ENCODE measurements at places on chromosomes 11 and 22. TPM values are rescaled to one million over a fixed set of nuclear protein-coding genes. Genes with fewer than 3 reads are reported as not detected.

DNA sequence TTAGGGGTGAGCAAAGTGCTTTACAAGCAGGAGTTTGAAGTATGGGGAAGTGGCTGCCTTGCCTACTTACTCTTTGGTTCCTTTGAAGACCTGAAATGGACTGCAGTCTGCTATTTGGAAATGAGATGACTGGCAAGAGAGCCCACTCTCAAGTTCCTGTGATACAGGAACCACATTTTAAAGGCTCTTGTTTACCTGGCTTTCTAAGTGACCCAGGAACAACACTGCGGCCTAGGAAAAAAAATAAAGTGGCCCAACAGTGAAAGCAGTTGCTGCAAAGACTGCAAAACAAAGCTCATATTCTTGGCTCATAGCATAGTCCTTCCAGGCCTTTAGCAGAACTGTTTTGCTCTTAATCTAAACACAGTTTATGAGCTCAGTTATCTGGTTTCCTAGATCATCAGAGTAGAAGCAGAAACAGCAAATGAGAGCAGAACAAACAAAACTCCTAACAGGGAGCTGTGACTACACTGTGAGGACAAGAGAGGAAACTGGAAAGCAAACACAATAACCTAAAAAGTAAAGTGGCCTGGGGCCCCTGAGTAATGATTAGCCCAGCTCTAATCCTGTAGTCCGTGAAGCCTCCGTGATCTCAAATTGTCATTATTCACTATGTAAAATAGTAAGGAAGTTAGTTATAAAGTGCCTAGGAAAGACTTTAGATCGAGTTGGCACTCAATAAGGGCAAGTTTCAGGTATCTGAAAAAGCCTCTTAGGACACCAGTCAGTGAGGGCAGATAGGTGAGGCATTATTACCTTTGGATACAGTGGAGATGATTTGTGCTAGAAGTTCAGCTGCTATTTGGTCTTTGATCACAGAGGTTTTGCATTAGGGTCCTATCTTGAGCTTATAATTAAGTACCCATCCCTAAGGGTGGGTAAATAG, 11.5 kb downstream of the CCDC117 start:
- peak; percentile 86 for DNase-seq

GRCh38 chr11:110435780-110436717, 6.3 kb downstream of the FDX1 start:
- peak; percentile 28 for DNase-seq

DNA sequence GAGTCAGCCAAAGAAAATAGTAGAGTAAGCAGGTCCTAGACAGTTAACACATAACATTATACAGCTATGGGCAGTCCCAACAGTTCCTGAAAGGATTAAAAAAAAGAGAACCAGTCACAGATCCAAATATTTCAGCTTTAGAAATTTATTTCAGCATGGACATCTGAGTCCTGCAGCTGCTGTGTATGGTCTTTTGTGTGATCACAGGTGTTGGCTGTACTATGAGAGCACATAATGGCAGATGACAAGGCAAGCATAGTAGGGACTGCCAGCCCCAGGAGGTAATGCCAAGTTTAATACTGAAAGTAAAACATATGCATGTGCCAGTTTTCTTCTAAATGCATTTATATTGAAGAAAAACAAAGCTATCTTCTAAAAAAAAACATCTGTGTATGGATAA, 158.1 kb downstream of the GRIA4 start:
- no peak for DNase-seq

DNA sequence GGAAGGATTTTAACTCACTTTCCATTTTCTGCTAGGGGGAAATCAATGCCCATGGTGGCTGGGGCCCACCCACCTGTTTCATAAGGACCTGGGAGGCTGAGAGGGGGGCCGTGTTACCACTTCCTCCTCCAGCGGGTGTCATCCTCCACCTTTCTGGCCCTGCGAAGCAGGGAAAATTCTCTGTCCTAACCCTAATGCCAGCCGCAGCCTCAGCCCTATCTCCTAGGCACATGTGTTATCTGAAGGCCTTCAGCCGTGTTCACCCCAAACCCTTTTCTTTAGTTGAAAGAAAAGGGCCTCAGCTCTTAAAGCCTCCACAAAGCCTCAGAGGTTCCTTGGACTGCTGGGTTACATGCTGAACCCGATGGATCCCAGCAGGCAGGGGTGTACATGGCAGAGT, 55.4 kb upstream of the NECTIN1 start:
- DNase-seq = no peak

DNA sequence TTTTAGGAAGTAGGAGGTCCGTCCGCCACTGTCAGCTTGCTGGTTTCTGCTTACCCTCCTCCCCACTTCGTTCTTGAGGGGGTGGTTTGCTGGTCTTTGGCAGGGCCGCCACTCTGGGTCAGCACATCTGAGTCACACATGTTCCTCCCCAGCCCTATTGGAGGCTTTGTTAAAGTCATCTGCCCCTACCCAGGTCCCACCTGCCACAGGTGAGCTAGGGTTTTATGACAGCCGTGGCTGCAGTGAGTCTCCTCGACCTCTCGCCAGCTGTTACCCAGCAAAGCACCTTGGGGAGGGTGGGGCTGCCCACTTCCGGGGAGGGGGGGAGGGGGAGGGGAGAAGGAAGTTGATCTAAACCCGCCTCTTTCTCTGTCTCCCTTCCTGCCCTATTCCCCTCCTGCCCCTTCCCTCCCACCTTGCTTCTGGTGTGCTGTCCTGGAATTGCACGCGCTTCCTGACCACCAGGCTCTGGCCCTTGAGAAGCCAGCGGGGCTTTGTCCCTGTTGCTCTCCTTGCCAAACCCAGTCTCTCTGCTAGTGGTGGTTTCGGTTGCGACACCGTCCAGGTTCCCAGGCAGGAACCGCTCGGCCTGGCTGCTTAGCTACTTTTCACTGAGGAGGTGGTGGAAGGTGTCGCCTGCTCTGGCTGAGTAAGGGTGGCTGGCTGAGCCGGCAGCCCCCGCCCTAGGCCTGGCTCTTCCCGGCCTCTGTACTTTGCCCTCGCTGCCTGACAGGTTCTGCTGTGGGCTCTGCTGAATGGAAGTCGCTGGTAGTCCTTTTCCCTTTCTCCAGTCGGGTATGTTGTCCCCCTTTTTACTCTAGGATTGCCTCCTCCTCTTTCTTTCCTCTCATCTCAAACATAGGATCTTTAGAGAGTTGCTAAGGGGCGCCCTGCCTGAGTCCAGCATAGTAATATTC, 28.5 kb downstream of the RCOR2 start:
- peak; percentile 74 for DNase-seq

DNA sequence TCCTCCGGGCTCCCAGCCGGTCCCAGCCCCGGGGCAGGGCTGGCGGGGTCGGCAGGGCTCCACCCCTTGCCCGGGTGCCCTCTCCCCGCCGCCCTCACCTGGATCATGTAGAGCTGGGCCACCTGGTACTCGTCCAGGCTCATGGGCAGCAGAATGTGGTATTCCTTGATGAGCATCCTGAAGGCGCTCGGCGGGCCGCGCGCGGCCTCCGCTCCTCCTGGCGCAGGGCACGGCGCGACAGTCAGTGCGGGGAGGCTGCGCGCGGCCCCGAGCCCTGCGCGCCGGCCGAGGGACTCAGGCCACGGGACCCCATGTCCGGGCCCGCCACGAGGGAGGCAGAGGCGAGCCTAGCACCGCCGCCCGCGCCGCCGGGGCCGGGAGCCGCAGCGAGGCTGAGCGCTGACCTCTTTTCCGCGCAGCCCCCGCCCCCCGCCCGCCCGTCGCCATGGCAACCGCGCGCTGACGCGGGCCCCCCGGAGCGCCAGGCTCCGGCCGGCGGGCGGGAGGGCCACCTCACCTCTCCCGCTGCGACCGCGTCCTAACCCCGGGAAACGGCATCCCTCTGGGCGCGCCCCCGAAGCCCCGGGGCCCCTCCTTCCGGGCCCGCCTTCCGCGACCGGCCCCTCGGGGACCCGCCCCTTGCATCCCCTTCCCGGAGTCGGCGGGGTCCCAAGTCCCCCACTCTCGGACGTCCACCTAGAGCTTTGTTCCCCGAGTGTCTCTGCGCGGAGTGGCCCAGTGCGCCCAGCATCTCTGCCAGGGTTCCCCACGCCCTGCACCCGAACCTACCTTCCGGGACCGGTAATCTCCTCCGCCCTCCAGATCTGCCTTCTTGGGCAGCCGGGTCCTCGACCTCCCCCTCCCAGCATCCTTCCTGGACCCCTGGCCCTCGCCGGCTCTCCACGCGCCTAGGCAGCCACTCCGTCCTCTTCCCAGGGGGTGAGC, 886 bp downstream of the PITPNM1 start:
- DNase-seq = peak; percentile 31

GRCh38 chr11:45078236-45079074, 68.0 kb upstream of the PRDM11 start:
- peak; percentile 50 for DNase-seq

- no peak for DNase-seq
Observed at GRCh38 chr11:108838102-108838791, 173.4 kb downstream of the DDX10 start.

DNA sequence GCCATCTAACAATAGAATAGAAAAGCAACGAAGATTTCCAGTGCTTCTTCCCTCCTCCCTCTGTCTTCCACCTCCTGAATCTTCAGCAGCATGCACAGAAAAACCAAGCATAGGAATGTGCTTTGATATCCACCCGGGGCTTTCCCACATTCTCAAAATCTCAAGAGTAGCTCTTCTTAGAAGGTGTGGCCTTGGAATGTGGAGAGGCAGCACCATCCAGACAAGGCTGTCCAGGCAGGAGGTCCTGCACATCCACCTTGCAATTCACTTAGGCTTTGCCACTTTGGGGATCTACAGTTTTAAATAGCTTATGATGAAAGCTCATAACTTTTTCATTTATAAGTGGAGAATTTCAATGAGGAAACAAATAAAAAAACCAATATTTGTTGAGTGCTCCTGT, 72.9 kb downstream of the KIRREL3 start:
- no peak for DNase-seq

DNA sequence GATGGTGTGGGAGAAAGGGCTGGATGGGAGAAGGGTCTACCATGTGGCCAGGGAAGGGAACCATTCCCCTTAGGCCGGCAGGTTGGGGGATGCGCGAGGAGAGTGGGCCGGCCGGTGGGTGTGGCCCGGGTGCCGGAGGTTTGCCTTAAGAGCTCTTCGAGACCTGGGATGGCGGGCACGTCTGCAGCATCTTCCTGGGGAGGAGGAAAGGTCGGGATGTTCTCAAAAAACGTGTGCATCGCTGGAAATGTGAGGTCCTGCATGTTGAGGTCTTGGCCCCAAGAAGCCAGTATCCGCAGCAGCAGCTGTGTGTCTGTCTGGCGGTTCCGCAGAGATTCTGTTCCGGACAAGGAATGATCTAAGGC, 1.4 kb downstream of the NAV2 start:
- DNase-seq = peak; percentile 4

Gene FAM181B
- total RNA-seq = not detected

Gene SPCS2
- 14.7 TPM for total RNA-seq

DNA sequence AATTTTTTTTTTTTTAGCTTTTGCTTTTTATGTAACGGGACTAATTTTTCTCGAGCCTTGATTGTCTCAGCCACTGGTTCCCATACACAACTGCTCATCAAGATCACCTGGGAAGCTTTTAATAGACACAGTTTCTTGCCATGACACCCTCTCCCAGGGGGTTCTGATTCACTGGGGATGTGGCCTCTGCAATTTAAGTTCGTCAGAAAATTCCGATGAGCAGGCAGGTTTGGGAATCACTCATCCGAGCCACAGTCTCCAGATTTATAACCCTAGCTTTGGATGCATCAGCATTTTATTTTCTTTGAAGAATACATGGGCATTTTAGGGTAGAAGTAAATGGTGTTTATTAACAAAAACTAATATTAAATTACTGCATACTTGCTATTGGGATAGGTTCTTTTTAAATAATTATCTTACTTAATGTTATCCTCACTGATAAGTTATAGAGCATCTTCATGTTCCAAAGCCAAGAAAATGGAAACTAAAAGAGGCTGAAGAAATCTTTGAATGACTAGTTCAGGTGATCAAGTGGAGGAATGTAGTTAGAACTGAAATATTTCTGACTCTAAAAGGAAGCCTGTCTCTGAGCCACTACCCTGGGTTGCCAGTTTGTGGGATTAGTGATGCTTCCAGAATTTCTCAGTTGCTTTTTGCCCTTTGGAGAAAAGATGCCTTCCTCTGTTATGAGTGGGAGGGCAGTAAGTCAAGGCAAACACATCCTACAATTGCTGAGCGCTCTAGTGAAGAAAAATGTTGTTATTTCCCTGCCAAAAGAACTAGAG, 319.0 kb downstream of the DDX10 start:
- no peak for DNase-seq

GRCh38 chr22:25698461-25698860, 43.5 kb upstream of the MYO18B start:
- DNase-seq = no peak

Gene PRG3
- total RNA-seq = not detected

DNA sequence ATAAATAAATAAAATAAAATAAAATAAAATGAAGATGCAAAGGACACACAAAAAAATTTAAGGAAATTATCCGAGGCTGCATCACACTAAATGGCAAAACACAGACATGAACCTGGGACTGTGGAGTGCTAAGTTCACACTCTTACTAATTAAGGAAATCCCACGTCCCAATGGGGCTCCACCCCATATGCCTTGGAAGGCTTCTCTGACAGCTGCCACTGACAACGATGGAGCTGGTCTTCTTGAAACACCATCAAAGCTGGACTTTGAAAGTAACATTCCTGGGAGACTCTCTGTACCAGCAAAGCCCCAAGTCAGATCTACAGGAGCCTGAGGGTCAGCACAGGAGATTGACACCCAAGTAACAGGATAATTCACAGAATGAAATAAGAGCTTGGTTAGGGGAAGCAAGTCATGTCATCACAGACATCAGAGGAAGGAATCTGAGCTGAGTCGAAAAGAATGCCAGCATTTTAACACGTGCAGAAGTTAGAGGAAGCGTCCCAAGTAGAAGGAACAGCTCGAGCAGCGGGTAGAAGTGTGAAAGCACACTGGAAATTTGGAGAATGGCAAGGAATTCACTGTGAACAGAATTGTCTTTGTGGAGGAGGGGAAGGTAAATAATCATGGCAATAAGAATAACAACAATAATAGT, 13.8 kb downstream of the TPST2 start:
- DNase-seq = no peak

- no peak for DNase-seq
Observed at GRCh38 chr11:125959931-125960330, 14.1 kb downstream of the VSIG10L2 start.

DNA sequence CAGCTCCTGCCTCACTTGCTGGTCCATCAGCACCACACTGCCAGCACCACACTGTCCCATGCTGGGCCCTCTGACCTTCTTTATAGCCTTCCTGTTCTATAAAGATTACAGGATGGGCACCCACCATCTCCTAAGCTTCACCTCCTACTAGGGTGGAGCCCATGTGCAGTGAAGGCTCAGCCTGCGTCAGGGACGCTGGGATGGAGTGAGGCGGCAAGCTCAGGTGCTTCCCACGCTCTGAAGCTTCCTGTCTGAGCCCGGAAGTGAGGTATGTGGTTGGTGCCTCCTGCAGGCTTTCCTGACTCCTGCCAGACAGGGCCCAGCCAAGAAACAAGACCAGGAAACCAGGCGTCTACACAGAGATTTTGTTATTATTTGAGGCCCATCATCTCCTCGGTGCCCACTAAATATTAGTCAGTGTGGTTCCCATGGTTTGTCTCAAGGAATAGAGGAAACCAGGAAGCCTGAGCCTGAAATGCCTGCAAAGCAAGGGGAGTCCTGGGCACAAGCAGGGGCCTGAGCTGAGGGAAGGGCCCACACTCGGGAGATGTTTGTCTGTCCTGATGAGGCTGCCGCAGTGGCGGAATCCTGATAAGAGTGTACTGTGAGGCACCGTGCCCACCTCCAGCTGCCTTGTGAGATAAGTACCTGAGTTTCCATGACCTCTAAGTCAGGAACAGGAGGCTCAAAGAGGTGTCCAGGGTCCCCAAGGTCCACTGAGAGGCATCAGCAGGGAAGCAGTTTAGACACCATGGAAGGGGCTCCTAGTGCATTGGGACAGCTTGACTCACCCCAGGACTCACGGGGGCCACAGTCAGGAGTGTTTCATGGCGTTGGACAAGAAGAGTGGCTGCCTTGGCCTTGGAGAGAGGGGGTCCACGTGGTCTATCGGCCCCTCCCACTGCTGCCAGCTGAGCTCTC, 22.0 kb downstream of the RSPH14 start:
- DNase-seq = no peak

Data from fibroblast of villous mesenchyme (primary cell).